ENCODE measurements at places on chromosomes 12 and 14.
A peak's percentile ranks its signal among the peaks of the same experiment; 100 is the strongest.

GRCh38 chr14:76497550-76498462, 121.9 kb downstream of the ESRRB start:
- no peak for DNase-seq

DNA sequence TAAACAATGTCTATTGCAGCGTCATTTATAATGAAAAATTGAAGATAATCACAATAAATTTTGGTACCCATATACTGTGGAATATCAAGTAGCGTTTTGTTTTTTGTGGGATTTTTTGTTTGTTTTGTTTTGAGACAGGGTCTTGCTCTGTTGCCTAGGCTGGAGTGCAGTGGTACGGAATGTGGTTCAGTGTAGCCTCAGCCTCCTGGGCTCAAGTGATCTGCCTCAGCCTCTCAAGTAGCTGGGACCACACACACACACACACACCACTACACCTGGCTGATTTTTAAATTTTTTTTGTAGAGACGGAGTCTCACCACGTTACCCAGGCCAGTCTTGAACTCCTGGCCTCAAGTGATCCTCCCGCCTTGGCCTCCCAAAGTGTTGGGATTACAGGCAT, 6.6 kb downstream of the ZNF664 start:
- no peak for DNase-seq

DNA sequence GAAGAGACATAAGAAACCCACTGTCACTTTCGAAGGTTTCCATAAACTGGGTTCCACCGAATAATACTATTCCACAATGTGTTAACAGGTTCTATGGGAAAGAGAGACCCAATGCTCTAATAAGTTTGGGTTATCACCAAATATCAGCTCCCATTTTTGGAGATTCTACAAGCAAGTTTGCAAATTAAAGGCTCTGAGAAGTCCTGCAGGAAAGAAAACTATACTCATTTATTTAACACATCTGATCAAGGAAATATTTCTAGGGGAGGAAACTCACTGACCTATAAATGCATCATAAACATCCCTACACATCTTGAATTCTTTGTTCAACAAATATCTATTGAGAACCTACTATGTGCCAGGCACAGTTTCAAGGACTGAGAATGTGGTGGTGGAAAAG, 161.4 kb downstream of the KSR2 start:
- DNase-seq, result no peak

DNA sequence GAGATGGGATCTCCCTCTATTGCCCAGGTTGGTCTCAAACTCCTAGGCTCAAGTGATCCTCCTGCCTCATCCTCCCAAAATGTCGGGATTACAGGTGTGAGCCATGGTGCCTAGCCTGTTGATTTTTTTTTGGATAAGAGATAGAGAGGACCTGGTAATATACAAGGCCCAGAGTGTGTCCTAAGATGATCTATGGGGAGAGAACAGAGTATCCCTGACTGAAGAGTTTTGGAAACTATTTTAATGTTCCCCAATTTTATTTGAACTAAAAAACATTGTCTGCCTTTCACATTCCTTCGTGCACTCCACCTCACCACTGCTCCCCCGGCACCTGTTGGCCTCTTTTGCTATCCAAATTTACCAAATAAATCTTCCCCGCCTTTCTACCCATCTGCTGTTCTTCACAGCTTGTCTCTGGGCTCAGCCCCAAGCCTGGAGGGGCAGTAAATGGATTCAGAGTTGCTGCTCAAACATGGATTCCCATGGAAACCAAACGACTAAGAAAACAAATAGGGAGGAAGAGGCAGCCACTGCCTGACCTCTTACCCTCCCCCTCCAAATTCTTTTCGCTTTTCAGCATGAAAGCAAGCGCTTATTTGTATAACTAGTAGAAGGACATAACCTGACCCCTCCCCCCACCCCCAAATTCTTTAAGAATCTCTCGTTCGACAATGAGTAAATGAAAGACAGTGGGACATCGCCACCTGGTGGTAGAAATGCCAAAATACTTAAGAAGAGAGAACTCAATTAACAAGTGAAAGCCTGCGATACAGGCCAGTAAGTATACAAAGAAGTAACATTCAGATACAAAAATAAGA, 22.6 kb downstream of the OR10G3 start:
- DNase-seq, result peak; percentile 80

DNA sequence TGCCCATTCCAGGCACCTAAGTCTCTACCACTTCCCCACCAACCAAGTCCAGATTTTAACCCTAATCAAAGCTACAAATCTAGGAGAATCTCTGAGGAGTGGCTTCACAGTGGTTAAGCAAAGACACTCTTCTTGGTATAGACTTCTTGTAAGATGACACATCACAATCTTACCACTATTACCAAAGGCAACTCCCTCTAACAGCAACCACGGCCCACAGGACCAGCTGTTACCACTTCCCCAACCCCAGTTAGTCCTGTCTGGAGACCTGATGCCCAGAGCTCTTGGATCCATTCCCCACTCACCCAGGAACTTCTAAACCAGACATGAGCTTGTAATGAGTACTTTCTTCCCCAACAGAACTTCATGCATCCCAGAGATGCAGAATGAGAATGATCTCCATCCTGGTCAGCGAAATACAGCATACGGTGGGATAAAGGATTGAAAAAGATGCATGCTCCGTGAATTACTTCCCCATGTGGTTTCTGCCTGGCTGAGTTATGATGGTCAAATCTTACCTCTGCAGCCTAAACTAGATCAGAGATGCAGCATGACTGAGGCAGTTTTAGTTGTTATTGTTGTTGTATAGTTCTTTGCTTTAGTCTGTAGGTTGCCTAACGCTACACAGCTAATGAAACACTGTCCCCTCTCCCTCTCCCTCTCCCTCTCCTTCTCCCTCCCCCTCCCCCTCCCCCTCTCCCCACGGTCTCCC, 87.7 kb upstream of the FOXN3 start:
- no peak for DNase-seq

- DNase-seq, result no peak
These were observed 121.0 kb upstream of the GARIN2 start for GRCh38 chr14:67068251-67068650.

DNA sequence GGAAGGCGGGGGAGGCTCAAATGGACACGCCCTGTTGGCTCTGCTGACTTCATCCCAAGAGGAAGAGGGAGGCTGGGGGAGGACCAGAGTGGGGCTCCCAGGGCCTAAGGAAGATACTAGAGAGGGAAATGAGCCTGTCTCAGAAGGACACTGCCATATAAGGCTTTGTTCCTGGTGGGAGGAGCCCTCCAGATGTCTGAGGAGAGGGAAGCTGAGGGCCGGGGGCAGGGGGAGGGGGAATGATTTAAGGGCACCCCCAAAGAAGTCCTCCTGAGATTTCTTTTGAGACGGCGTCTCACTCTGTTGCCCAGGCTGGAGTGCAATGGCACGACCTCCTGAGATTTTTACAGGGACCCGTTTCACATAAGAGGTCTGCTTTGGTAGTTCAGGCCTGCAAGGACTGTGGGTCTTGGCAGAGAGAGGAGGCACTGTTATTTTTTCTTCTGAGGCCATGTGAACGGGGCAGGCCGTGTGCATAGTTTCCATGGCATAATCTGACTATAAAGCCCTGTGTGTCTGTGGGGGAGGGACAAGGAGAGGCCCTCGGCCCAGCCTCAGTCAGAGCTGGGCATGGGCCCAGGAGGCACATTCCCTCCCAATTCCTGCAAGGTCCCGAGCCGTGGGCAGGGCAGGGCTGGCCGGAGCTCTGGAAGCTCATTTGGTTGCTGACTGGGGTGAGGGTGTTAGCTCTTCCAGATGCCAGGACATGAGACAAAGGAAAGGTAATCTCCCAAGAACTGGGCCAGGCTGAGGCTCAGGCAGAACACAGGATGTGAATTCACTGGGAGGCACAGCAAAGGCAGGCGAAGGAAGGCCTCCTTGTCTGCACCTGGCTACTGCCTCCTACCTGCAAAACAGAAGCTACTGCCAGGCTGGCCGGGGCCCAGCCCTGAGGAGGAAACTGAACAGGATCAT, 22.2 kb upstream of the PLEKHG3 start:
- no peak for DNase-seq

GRCh38 chr12:49549735-49550692, 11.2 kb downstream of the KCNH3 start:
- no peak for DNase-seq

GRCh38 chr14:70646705-70647104, 5.0 kb downstream of the TTC9 start:
- DNase-seq, result no peak

DNA sequence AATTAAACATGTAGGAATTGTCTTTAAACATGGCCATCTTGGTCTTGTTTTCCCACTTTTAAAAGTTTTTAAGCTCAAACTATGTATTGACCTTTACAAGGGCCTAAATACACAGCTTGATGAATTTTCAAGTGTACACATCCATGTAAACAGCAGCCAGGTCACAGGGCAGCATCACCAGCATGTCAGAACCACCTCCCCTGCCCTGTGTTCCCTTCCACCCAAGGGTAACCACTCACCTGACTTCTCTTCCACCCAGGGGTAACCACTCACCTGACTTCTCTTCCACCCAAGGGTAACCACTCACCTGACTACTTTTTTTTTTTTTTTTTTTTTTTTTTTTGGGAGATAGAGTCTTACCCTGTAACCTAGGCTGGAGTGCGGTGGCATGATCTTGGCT, 4.6 kb downstream of the FBXW8 start:
- no peak for DNase-seq

- DNase-seq, result no peak
These were observed 155.2 kb downstream of the TTC7B start for GRCh38 chr14:90660865-90661570.

Measured in lower leg skin (tissue), 4 donors.